Subcutaneous preadipocyte (primary cell): ENCODE measurements at places on chromosomes 13 and 19. TPM values are rescaled to one million over a fixed set of nuclear protein-coding genes. Genes with fewer than 3 reads are reported as not detected.

PEG3 gene
- 0.39 and 1.8 TPM in 2 replicates for total RNA-seq

HIPK4 gene
- under 0.01 and 0.20 TPM in 2 replicates for total RNA-seq

JAK3 gene
- 0.78 and 2.2 TPM in 2 replicates for total RNA-seq

CASP14 gene
- not detected in 2 replicates for total RNA-seq

LIG4 gene
- 5.1 and 8.2 TPM in 2 replicates for total RNA-seq

TTC9B gene
- total RNA-seq, result not detected in 2 replicates

BCAM gene
- total RNA-seq, result 1.8 and 2.2 TPM in 2 replicates
